Head of caudate nucleus (tissue), 42 donors: ENCODE measurements at places on chromosomes 4 and X.

DNA sequence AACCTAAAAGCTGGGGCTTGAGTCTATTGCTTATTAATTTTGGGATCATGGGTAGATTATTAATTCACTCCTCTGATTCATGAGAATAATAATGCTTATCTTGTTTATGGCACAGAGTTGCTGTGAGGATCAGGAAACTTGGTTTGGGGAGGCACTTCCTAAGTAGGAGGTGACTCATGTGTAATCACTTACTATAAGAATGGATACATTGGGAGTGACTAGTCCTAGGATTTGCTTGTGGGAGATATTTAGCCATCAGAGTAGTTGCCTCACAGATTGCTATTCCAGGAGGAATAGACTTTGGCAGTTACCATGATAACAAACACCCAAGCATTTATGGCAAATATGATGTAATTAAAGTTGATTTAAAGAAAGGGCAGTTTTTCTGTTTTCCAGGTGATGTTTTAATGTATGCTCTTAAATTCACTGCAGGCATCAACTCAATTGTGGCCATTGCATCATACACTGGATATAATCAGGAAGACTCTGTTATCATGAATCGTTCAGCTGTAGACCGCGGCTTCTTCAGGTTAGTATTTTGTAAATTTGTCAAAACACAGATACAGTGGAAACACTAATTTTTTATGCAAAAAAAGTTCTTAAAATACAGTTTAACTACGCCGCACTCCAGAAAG, 41.9 kb downstream of the POLR2B start:
- no peak for DNase-seq

GRCh38 chr4:57981123-57981522, 870.9 kb upstream of the IGFBP7 start:
- no peak for DNase-seq

DNA sequence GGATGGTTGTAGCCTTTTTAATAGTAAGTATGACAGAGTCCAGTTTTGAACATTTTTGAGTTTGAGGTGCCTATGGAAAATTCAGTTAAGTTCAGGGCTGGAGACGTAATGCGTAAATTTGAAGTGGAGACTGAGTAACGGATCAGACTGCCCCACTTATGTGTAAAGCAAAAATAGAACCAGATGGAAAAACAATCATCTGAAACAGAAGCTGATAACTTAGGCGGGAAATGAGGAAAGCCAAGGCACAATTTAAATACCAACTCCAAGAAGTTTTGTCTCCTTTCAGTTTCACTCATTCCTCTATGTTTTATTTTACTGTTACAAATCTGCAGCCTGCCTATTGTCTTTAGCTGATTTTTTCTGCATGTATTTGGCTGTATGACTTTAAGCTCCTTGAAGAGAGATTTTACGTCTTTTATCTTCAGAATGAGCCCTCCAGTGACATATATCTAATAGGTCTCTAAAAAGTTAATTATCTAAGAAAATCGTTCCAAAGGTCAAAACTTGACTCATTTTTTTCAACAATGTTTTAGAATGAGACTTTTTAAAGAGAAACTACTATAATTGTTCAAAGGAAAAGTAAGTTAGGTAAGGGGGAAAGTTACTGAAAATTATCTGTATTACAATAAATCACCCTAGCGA, 1.1 kb downstream of the SGCB start:
- no peak for DNase-seq

DNA sequence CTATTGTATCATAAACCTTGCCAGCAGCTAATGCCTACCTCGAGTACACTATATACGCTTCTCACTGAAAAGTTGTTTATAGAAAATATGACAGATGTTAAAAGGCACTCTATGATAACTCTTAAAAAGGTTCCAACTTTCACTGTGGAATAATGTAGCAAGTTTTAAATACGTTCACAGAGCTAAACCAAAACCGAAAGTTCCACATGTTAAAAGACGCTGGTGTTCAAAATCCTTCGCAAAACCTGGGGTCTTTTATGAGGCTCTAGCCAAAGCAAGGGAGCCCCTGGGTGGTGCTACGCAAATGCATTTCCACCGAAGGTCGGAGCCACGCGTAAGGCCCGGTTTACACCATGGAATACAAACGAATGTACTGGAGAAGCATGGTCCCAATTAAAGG, 103.7 kb upstream of the TENM3 start:
- DNase-seq: no peak

GRCh38 chr4:147616849-147617172, 386 bp upstream of the TMEM184C start:
- no peak for DNase-seq

DNA sequence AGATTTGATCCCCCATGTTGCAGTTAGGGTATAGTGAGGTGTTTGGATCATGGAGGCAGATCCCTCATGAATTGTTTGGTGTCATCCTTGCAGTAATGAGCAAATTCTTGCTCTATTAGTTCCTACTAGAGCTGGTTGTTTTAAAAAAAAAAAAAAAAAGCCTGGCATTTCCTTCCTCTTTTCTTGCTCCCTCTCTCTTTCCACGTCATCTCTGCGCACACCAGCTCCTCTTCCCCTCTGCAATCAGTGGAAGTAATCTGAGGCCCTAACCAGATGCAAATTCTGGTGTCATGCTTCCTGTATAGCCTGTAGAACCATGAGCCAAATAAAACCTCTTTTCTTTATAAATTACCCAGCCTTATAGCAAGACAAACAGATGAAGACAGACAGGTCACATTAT, 24.5 kb downstream of the WDR17 start:
- no peak for DNase-seq

DNA sequence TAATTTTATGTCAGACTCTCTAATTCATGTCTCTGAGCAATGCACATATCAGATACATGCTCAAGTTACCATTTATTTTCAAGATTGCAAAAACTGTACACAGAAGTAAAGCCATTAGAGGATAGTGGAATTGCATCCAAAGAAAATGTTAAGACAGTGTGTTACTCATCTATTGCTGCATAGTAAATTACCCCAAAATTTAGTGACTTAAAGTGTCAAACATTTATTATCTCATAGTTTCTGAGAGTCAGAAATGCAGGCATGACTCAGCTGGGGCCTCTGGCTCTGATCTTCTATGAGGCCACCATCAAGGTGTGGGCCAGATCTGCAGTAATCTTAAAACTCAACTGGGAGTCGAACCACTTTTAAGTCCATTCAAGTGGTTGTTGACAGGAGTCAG, 275.2 kb downstream of the QDPR start:
- DNase-seq: no peak

DNA sequence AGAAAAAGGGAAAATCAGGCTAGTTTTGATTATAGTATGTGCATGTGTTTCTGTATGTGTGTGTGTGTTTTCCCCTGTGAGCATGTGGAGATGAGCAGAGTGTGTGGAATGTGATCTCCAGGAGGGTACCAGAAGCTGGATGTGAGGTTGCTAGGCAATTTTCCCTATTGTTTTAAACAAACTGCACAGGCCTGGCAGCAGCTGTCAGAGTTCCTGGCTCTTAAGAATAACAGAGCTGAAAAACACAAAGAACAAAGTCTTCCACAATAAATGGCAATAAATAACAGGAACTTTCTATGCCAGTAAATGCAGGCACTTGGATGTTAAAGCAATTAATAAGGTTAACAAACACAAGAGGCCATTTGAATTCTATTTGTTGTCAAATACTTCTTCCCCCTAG, 344.6 kb upstream of the CTSO start:
- DNase-seq: no peak

- no peak for DNase-seq
Observed at GRCh38 chrX:100048156-100048555, 361.9 kb downstream of the PCDH19 start.

GRCh38 chr4:61211781-61212180, 11.7 kb downstream of the ADGRL3 start:
- DNase-seq: no peak

GRCh38 chr4:100288161-100288560, 97.9 kb upstream of the DDIT4L start:
- DNase-seq: no peak

- DNase-seq: no peak
Observed at GRCh38 chr4:184409911-184410692, 64.2 kb downstream of the IRF2 start.

GRCh38 chrX:6885396-6885795, 262.1 kb upstream of the STS start:
- no peak for DNase-seq

GRCh38 chrX:131763674-131764073, 219.8 kb downstream of the OR13H1 start:
- DNase-seq: no peak
